ENCODE measurements at places on chromosomes 11 and 22.

GRCh38 chr11:18650353-18650752, 16.2 kb upstream of the SPTY2D1 start:
- no peak for DNase-seq

DNA sequence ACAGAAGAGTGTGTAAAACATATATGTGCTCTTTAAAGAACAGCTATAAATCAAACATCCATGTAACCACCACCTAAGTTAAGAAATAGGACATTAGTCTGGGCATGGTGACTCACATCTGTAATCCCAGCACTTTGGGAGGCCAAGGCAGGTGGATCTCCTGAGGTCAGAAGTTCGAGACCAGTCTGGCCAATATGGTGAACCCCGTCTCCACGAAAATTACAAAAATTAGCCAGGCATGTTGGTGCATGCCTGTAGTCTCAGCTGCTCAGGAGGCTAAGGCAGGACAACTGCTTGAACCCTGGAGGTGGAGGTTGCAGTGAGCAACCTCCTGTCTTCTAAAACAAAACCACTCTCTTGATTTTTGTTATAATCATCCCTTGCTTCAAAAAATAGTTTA, 103.3 kb downstream of the LRRC32 start:
- DNase-seq: no peak

- no peak for DNase-seq
Measured at GRCh38 chr11:68379206-68379605, 66.8 kb downstream of the LRP5 start.

DNA sequence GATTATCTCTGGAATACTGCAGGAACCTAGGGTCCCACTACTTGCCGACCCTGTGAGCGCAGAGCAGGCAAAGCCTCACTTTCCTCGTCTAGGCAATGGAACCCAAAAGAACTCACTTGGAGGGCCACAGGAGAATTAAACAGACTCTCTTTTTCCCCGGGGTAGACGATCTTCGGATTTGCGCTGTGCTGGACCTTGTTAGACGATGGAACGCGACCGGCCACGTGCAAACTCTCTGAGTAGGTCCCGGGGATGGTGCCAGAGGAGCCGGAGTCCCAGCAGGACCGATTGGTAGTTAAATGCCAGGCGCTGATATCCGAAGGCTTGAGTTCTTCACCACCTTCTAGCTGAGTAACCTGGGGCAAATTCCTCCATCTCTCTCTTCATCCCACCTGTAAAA, 1.0 kb upstream of the SLC1A2 start:
- DNase-seq: no peak

DNA sequence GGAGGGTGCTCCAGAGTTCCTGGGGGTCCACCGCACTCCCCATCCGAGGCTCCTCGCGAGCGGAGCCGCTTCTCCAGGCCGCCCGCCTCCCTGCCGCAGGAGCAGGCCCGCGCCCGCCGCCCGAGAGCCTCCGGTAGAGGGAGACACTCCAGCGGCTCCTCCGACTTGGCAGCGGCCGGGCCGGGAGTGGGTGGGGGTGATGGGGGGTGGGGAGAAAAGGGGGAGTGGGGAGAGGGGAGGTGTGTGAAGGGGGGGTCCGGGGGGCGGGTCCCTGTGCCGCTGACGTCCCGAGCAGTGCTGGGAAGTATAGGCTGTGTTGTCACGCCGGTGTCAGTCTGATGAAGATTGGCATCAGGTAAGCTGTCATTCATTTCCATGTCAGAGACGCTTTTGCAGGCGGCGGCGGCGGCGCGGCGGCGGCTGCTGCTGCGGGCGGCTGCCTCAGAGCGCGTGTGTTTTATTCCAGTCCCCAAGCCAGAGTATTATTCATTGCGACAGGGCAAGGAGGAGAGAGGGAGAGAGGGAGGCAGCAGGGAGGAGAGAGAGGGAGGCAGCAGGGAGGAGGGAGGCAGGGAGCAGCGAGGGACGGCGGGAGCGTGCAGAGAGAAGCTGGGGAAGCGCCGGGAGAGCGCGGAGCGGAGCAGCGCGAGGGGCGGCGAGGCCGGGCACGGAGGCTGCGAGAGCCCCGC, at the start of gene PKNOX2:
PKNOX2 (plus strand) TSS at position 330 of the 689 bp plus-strand sequence. CDS start 186,555 bp downstream, outside the sequence.
- peak; percentile 55 for DNase-seq

- no peak for DNase-seq
Measured at GRCh38 chr11:75004215-75004614, 15.5 kb downstream of the NEU3 start.

- no peak for DNase-seq
Measured at GRCh38 chr11:73972187-73972586, 10.5 kb downstream of the UCP2 start.

DNA sequence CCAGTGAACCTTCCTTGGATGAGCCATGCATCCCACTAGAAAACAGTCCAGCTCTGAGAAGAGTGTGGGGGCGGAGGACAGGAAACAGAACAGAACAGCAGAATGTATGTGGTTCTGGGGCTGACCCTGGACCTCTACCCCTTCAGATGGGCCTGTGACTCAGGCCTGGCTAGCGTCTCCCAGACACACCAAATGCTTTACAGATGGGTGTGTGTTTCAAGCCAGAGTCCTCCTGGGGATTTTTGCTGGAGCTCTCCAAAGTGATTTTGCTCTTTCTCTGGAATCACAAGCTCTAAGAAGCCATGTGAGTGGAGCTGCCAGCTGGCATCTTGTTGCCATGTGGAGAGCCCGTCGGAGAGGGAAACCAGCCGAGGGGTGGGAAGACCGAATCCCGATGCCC, 13.2 kb upstream of the C1QTNF4 start:
- no peak for DNase-seq

GRCh38 chr22:39475337-39475736, 18.5 kb downstream of the MGAT3 start:
- no peak for DNase-seq

DNA sequence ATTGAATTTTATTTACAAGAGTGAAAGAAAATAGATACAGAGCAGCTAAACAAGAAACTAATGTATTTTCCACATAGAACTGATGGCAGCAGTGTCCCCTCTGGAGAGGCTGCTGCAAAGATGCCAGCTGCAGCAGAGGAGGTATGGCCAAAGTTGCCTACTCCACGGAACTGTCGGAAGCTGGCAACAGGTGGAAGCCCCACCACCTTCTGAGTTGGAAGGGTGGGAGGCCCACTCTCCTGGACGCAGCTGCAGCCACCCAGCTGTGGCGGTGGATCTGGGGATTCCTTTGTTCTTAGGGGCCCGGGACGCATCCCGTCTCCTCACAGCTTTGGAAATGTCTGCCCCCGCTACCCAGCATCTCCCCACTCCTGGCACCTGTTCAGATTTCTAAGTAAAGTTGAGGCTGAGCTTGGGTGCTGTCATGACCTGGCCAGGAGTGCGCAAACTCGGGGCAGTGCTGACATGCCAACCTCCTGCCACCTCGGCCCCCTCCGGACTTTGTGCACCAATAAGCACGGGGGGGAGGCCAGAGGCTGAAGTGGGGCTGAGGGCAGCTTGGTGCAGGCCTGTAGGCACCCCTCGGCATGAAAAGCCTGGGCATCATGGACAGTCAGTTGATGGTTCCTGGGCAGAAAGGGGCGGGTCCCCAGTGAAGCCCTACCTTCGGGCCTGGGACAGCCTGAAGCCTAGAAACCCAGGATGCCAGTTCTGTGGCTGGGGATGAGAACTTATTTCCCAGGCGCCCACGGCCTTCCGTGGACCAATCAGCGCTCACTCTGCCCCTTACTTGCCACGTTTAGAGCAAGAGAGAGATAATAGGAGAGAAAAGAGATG, 1071.4 kb downstream of the JRKL start:
- no peak for DNase-seq

DNA sequence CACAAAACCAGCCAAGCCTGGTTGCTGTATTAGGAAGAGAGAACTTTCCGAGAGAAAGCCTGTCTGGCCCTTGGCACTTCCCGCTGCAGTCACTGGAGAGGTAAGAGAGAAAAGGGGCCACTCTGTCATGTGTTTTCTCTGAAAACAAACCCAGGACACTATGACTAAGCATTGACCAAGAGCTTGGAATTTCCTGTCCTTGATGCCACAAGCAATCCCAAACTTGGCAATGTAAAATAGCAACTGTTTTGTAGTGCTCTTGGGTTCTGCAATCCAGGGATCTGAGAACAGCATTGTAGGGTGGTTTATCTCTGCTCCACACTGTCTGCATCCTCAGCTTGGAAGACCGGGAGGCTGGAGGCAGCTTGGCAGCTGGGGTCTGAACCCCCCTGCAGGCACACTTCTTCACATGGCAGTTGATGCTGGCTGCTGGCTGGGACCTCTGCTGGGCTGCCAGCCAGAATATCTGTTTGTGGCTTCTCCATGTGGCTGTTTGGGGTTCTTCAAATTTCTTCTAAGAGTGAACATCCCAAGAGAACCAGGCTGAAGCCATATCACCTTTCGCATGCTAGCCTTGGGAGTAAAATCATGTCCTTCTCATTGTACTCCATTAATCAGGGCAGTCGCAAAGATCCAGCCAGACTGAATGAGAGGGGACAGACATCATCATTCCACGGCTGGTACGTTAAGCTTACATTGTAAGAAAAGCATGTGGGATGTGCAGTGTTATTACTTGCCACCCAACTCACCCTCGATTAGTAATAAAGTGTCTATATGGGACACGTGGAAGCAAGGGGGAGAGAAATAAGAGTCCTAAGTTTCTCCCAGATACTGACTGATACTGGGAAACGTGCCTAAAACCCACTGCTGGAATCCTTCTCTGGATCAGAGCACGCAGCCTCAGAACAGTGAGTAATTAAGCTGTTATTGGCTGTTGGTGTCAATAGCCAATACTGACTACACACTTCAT, 537.4 kb upstream of the B3GAT1 start:
- no peak for DNase-seq

DNA sequence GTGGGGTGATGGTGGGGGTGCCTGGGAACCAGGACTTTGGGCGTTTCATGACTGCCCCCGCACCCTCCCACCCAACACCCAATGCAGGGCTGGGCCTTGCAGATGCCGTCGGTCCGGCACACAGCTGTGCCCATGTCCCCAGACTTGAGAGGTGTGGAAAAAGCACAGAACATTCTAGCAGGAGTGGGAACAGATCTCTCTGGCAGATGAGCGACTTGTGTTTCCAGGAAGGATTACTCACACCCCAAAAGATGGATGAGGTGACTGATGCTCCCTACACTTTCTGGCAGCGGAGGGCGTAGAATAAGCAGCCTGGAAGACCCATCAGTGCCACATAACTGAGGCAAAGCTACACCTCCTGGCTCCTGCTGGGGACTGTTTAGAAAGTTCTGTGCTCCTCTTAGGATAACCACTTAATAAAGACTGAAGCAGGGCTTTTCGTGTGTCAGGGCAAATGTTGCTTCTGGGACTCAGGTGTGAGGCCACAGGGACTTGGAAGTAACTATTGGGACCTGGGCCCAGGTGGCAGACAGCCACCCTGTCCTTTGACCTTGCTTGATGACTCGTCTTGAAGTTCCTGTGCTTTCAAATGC, 24.2 kb downstream of the FBLN1 start:
- no peak for DNase-seq

- no peak for DNase-seq
Measured at GRCh38 chr11:73520353-73521061, 77.4 kb downstream of the FAM168A start.

- DNase-seq: no peak
Measured at GRCh38 chr22:40624770-40625169, 11.7 kb downstream of the MRTFA start.

DNA sequence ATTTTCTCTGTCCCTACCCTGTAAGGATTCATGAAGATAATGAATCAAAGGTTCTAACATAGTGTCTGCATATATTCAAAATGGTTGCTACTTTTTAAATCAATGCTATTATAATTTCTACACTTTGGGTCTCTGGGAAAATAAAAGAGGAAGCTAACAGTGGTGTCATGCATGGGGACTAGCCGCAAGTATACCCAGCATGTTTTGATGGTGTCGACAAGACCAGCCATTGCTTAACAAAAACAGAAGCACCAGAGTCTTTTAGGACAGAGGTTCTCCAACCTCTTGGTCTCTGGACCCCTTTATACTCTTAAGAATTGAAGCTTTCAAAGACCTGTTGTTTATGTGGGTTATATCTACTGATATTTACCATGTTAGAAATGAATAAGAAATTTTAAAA, 37.8 kb downstream of the RNF141 start:
- no peak for DNase-seq

GRCh38 chr11:12417691-12418611, 40.6 kb downstream of the PARVA start:
- no peak for DNase-seq

GRCh38 chr11:67648140-67648795, 2.3 kb downstream of the ACY3 start:
- DNase-seq: peak; percentile 50

- no peak for DNase-seq
Measured at GRCh38 chr11:88340366-88340935, 2.9 kb upstream of the CTSC start.

DNA sequence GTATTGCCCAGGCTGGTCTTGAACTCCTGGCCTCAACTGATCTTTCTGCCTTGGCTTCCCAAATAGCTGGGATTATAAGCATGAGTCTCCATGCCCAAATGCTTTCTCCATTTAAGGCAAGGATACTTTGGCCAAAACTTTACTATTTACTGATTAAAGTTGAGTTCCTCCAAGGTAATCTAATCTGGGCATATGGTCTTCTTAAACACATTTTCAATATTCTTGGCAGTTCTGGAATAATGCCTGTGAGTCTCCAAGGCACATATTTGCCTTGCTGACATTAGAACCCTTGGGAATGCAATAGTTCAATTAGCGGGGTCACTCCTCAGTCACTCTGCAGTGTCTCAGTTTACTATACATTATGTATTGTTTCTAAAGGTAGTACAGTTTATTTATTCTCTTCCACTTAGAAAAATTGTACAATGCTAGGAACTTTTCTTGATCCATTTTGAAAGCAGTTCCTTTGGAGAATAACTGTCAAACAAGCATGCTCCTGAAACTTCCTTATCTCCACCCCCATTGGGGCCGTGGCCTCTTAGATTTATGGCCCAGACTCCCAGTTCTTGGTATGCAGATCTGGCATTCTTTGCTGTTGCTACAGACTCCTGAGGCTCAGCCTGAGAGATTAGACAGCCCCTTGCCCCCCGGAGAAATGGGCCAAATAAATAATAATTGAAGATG, 13.1 kb upstream of the RAB38 start:
- DNase-seq: no peak

DNA sequence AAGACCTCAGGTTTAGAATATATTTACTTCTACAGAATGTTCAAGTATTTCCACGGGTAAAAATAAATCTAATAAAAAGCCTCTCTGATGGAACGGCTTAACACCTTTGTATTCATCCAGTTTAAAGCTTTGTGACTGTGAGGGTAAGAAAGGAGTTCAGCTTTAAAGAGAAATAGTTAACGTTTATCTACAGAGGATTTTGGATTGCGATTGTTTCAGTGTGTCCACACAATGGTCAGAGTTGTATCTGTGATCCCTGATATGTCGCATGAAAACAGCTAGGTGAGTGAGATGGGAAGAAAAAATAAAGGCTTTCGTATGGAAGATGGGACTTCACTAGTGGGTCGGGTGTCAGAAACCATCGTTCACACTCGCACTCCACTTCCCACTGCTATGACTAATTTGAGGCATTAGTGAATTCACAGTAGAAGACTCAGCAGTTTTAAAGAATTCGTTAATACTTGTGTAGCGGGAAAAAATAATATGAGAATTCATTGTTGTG, 1.6 kb downstream of the APLP2 start:
- DNase-seq: no peak

- DNase-seq: no peak
Measured at GRCh38 chr22:44364751-44365130, 52.0 kb upstream of the SHISAL1 start.

Data from activated CD4-positive, alpha-beta T cell treated with anti-CD3 and anti-CD28 coated beads, Interleukin-2, amount 50 U/mL, for 1 hour (primary cell).